ENCODE measurements at places on chromosomes 7 and 10.

DNA sequence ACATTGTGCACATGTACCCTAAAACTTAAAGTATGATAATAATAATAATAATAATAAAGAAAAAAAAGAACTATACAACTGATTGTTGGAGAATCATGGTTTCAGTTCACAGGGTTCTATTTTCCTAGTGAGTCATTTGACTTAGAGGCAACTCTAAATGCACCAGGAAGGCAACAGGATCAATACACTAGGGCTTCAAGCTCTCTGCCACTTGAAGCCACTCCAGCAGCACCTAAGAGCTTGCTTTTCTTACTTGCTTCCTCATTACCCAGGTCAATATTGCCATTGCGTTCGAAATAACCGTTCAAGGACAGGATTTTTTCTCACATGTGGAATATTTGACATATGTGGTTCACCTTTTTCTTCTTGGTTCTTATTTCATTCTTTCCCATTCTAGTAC lies 189.7 kb downstream of the GRM3 start:
- no peak for DNase-seq

- DNase-seq = no peak
Measured at GRCh38 chr10:27344568-27345454, 104.2 kb upstream of the ACBD5 start.

GRCh38 chr7:138665669-138666140 lies 35.5 kb downstream of the SVOPL start:
- DNase-seq = no peak

DNA sequence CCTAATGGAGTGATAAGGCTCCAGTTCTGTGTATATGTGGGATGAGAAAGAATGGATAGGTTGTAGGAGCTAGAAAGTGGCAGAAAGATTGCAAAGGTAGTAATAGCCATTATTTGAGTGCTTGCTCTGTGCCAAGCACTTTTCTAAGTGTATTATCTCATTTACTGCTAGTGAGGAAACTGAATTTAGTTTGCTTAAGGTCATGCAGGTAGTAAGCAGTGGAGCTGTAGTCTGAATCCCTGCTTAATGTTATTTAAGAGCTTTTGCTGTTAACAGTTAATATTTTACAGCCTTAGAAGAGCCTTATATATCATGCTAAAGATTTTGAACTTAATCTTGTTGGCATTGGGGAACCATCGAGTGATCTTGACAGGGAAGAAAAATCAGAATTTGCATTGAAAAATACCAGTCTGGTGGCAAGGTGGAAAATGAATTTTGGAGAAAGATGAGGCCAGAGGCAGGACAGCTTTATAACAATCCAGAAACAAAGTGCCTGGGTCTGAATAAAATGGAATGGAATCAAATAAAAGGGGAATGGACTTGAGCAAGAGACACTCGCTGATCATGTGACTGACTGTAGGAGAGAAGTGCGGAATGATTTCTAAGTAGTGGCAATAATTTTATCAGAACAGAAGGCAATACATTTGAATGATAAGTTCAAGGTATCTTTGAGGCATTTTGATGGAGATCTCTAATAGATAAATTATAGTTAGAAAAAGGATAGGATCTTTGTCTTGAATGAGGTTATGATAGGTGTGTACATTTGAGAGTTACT lies 15.2 kb downstream of the CAPZA2 start:
- no peak for DNase-seq

DNA sequence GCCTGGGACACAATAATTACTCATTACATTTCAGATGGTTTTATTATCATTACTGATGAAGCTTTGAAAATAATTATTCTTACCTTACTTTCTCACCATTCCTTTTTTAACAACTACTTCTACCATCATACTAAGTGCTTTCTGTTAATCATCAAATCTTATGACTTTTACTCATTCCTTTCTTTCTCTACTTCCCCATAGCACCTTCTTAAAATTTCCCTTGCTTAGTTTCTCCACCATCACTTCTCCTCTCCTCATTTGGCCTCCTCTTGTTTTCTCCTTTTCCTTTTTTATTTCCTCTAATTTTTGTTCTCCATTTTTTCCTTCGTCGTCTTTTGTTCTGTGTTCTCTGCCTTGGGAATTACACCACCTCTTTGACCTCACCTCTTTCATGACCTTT lies 303.2 kb upstream of the KAT6B start:
- no peak for DNase-seq

GRCh38 chr7:57201021-57201894 lies 69.0 kb upstream of the ZNF479 start:
- DNase-seq = no peak

DNA sequence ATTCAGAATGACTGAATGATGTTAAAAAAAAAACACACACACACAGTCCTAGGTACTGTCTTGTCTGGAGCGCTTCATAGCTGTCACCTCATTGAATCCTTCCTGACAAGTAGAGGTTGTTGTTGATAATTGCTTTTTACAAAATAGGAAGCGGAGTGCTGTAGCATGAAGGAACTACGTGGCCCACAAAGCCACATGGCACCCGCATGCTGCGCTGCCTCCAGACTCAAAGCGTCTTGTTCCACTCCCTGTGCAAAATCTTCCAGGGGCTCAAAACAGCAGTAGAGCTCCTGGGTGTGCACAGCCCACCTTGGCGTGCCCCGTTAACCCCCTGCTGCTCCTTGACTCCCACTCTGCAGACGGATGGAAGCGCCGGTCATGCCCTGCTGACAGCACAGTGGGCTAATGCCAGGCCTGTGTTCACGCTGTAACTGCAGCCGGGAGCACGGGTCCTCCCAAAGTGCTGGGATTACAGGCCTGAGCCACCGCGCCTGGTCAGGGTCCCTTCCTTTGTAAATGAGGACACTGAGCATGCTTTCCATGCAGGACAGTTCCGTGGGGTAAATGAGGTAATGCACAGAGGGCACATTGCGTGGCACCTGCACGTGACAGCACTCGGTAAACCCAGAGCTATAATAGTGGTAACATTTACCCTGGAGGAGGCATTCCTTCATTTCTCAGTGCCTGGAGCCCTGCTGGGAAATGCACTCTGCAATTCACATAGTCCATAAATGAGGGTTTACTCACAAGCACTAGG lies 91.1 kb upstream of the GNA12 start:
- DNase-seq = no peak

DNA sequence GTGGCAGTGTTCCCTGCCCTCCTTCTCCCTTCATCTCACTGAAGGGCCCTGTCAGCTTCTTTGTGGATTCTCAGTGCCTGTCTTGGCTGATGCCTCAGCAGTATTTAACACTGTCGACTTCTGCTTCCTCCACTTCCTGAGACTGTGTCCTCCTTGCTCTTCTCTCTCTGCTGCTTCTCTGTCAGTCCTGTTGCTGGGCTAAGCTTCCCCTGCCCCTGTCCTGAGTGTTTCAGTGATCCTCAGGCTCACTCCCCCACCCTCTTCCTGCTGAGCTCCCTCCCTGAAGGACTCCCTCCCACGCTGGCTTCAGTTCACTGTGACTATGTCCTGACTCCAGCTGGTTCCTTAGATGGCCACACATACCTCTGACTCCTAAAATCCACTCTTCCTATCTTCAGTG lies 64.9 kb downstream of the CREM start:
- no peak for DNase-seq

DNA sequence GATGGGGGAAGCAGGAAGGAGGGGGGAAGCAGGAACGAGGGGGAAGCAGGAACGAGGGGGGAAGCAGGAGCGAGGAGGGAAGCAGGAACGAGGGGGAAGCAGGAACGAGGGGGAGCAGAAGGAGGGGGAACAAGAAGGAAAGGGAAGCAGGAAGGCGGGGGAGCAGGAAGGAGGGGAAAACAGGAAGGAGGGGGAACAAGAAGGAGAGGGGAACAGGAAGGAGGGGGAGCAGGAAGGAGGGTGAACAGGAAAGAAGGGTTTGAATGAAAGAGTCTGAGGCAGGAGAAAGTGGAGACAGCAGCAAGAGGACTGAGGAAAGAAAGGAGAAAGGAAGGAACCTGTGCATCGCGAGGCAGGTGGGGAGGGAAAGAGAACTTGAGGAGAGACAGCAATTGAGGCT lies 256.6 kb downstream of the PTEN start:
- no peak for DNase-seq

- DNase-seq = no peak
Measured at GRCh38 chr10:29297678-29298077, 8.8 kb downstream of the LYZL1 start.

DNA sequence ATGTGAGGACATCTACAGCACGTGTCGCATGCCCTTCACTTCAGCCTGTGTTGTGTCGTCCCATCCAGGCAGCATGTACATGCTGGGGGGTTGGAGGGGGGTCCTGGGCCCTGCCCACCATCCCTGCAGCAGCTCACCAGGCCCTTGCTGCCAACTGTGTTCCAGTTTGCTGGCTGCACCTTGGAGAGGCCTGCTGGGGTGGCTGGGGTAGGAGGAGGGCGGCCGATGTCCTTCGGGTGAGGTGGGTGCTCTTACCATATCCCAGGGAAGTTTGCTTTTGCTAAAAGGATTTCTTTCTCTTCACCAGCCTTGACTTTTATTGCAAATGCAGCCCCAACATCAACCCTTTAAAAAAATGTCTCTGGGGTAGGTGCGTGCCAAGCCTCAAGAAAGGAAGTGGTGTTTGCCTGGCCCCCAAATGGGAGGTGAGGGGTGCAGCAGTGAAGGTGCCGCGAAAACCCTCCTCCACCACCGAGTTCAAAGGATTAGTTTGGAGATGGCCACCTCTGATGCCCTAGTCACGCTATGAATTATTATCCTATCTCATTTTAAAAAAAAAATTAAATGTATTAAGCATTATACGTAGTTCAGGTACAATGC lies 165.8 kb upstream of the KLF6 start:
- no peak for DNase-seq

- no peak for DNase-seq
Measured at GRCh38 chr10:873020-873419, 58.5 kb downstream of the LARP4B start.

GRCh38 chr10:47362199-47362598 lies 14.0 kb downstream of the RBP3 start:
- no peak for DNase-seq

DNA sequence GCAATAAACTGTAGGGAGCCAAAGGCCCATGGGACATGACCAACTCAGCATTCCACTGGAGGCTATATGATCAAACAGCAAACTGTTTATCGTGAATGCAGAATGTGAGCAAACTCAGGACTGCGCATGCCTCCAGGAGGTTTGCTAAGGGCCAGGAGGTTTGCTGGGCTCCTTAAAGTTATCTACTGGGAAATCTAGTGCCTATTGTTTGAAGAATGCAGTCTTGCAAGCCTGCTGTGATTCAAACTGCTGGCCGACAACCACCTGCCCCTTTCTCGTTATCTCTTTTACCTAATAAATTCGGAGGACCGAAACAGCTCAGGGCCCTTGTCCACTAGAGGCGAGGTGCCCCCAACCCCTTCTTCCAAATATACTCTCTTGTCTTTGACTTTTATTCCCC lies 404.1 kb downstream of the KCNMA1 start:
- no peak for DNase-seq

GRCh38 chr10:96667401-96667800 lies 52.9 kb downstream of the PIK3AP1 start:
- DNase-seq = no peak

DNA sequence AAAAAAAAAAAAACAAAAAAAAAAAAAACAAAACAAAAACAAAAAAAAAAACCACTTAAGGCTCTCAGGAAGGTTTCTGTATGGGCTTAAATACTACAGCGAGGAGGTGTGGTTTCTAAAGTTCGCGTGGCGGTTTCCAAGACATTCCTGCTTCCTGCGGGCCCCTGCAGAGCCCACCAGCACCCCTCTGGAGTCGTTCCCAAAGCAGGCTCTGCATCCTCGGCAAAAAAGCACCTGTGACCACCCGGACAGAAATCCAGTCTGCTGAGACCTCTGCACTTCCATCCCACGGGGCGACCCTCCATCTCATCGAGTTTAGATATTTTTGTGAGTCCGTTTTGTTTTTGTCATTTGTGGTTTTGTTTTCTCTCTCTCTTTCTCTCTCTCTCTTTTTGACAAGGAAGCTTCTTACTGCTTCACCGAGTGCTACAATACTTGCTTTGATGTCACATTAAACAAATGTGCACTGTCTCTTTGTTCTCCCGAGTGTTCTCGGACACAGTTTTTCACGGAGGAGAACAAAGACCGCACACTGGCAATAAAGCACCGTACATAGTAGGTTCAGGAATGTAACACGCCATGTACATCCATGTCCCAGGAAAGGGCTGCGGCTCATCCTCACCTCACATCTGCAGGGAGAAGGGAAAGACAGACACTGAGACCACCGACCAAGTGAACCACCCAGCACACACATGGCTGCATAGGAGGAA lies 21.5 kb downstream of the PDGFA start:
- no peak for DNase-seq

GRCh38 chr7:28064437-28064836 lies 116.2 kb downstream of the JAZF1 start:
- DNase-seq = no peak

DNA sequence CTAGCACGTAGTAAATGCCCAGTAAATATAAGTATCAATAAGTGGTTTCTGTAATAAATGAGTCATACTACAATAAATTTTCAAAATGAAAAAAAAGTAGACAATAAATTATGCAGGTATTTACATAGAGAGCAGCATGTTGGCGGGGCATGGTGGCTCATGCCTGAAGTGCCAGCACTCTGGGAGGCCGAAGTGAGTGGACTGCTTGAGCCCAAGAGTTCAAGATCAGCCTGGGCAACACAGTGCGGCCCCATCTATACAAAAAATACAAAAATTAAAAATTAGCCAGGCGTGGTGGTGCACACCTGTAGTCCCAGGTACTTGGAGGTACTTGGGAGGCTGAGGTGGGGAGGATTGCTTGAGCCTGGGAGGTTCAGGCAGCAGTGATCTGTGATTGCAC lies 509.3 kb upstream of the KLF6 start:
- no peak for DNase-seq

- no peak for DNase-seq
Measured at GRCh38 chr7:12737373-12737772, 49.9 kb downstream of the ARL4A start.

DNA sequence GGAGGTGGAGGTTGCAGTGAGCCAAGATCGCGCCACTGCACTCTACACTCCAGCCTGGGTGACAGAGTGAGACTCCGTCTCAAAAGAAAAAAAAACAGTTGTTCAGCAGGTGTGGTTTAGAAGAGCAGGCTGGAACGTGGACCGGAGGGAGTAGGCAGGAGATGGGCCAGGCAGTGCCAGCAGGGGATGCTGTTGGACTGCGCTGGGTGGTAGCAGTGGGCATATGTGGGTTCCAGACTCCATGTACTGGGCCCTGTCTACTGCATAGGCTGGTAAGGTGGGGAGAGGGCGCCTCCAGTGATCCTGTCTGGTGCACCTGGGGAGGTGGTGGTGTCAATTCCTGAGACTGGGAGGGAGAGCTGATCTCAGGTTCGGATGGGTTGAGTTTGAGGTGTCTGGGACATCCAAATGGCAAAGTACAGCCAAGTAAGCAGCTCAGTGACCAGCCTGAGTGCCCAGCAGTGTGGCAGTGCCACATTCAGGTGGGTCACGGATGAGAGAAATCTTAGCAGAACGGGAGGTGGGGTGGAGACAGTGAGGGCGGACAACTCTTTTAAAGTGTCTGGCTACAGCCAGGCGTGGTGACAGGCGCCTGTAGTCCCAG lies 25.9 kb downstream of the SFXN4 start:
- no peak for DNase-seq

DNA sequence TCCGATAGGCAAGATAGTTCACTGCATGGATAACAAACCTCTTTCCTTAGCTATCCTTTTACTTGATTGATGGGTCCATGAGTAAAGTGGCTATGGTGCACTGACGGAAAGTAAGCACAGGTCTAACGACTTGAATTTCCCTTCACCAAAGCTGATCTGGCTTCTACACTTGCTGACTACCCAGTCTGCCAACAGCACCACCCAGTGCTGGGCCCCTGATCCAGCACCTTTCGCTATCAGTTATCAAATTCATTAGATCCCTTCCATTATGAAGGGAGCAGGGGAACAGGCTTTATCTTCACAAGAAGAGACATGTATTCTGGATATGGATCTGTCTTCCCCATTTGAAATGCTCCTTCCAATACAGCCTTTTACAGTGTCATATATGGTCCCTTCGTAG lies 855.9 kb downstream of the GRID1 start:
- no peak for DNase-seq

Measured in stimulated activated CD8-positive, alpha-beta memory T cell treated with anti-CD3 and anti-CD28 coated beads, Interleukin-4, amount 100 ng/mL, for 1 hour (primary cell).